ENCODE measurements at places on chromosomes 16 and 17. TPM values are rescaled to one million over a fixed set of nuclear protein-coding genes. Genes with fewer than 3 reads are reported as not detected.
A peak's percentile ranks its signal among the peaks of the same experiment; 100 is the strongest.

DNA sequence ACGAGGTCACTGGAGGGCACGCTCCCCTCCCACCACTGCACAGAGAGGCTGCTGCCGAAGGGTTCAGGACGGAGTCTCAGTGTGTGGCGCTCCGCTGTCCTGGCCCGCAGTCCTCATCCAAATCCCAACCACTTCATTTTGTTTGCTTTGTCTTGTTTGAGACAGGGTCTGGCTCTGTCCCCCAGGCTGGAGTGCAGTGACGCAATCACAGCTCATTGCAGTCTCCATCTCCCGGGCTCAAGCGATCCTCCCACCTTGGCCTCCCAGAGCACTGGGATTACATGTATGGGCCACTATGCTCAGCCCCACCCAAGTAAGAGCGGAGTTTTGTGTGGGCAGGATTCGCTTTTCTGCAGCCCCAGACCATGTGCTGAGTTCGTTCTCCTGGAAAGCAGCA is 12.7 kb downstream of the UNKL start:
- H3K4me1 ChIP-seq: no peaks in the 10 kb centered on the region
- no peaks in the 10 kb centered on the region for H3K27me3 ChIP-seq
- DNase-seq: no peak
- H3K4me3 ChIP-seq: no peak overlapping the region

DNA sequence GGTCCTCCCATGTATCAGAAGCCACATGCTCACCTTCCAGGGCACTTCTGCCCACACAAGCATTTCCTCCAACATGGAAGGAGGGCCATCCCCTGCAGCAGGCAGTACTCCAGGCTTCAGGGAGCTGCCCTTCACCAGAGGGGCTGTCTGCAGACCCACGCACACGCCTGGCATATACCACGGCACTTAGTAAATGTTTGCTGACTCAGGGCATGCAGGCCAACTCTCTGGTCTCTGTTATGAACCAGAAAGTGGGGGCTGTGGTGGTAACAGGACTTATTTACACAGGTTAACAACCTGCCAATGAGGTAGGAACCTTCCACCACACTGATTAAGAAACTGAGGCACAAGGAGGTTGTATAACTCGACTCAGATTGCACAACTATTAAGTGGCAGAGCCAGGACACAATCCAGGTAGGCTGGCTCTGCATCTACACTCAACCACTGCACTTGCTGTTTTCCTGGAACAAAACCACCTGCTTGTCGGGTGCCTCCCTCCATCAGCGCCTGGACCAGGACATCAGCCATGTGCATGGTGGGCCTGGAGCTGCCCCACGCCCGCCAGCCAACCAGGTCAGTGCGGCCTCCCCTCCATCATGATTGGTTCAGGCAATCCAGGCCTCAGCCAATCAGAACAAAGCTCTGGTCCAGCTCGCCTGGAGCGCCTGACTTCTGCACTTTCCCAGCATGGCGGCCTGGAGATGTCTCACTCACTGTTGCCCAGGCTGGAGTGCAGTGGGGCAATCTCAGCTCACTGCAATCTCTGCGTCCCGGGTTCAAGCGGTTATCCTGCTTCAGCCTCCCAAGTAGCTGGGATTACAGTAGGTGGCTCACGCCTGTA is 19.2 kb downstream of the ACTG1 start:
- H3K4me3 ChIP-seq: no peak overlapping the region
- H3K4me1 ChIP-seq: peaks cover 3% of the 10 kb centered on the region
- H3K36me3 ChIP-seq: no peaks in the 10 kb centered on the region
- DNase-seq: peak; percentile 82
- H3K27me3 ChIP-seq: peaks cover 19% of the 10 kb centered on the region
- H3K27ac ChIP-seq: no peak overlapping the region

DNA sequence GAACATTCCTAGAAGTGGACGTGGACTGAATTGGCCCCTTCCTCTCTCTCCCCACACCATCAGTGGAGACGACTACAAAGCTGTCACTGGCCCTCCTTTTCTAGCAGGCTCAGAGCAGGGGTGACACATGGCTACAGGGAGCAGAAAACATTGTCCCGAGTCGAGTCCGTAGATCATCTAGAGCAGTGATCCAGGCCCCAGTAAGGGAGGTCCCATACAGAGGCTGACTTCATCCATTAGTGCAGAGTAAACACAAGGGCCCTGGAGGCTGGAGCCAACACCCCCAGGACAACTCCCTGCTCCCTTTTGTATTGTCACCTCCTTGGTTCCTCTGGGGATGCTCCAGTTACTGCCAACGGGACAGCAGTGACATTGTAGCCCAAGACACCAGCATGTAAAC is 130.7 kb downstream of the CMIP start:
- H3K4me3 ChIP-seq: no peak overlapping the region
- H3K27me3 ChIP-seq: no peaks in the 10 kb centered on the region
- peak; percentile 64 for DNase-seq
- H3K27ac ChIP-seq: no peak overlapping the region

- peaks cover 4% of the 10 kb centered on the region for H3K36me3 ChIP-seq
- no peak overlapping the region for H3K4me3 ChIP-seq
- DNase-seq: peak; percentile 99
- peak overlapping the region; percentile 60 for H3K27ac ChIP-seq
Observed at GRCh38 chr16:87723226-87723623, 42.6 kb downstream of the KLHDC4 start.

KRTAP9-4 gene
- total RNA-seq: not detected

All from osteoblast (primary cell).